ENCODE measurements at places on chromosomes 4 and X. TPM values are rescaled to one million over a fixed set of nuclear protein-coding genes. Genes with fewer than 3 reads are reported as not detected.

DNA sequence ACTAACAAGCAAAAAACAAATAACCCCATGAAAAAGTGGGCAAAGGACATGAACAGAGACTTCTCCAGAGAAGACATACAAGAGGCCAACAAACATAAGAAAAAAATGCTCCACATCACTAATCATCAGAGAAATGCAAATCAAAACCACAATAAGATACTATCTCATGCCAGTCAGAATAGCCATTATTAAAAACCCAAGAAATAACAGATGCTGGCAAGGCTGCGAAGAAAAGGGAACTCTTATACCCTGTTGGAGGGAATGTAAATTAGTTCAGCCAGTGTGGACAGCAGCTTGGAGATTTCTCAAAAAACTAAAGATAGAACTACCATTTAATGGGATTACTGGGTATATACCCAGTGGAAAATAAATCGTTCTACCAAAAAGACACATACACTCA is 79.6 kb downstream of the MAPK10 start:
- no peak for DNase-seq

DNA sequence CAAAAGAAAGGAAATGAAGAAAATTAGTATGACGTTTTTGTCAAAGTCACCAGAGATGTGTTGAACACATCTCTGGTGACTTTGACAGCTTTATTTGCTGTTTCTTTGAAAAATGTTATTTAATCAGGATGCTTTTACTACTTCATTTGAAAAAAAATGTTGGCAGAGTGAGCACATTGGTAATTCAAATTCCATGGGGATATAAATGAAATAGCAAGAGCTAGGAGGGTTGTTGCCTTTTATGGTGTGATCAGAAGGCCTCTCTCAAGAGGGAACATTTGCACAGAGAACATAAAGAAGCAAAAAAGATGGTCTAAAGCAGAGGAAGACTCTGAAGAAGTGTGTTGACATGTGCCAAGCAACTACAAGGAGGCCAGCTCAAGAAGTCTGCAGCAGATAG is 46.6 kb upstream of the CXCL8 start:
- no peak for DNase-seq

Gene LRP2BP
- total RNA-seq = 0.35 TPM

- no peak for DNase-seq
These were observed 35.1 kb downstream of the SMIM31 start for GRCh38 chr4:164789047-164789446.

Gene RADX
- 2.6 TPM for total RNA-seq

Gene ZAR1
- total RNA-seq = not detected

DNA sequence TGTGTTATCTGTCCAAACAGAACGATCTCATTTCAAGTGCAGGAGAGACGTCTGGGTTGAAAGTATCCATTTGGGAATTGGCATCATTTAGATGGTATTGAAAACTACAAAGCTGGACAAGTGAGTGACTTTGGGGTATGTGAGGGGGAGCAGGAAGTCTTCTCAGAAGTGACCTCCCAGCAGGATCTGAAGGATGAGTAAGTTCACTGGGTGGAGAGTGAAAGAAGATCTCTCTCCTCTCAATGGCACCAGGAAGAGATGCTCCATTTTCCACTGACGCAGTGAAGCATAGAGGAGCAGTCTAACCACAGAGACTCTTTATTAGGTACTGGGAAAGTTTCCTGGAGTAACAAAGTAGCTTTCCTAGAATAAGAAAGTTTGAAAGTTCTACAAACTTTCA is 161.0 kb downstream of the CPE start:
- DNase-seq = no peak

Gene PHEX
- 0.19 TPM for total RNA-seq

DNA sequence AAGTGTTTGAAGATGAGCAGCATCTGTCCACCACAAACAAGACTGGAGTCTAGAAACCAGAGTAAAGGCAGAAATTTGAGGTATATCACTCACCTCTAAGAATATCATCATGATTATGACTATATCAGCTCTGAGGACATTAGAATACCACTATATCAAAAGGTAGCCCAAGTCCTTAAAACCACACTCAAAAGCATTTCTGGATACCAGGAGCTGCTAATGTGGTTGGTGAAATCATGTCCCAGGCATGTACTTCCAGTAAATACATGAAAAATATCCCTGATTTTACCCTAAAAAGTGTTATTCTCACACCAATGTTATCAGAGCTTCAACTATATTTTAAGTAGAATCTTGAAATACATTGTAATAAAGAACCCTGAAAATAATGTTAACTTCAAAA is 136.3 kb upstream of the SMAD1 start:
- DNase-seq = no peak

- no peak for DNase-seq
These were observed 1508.9 kb downstream of the STIM2 start for GRCh38 chr4:28369499-28369898.

DNA sequence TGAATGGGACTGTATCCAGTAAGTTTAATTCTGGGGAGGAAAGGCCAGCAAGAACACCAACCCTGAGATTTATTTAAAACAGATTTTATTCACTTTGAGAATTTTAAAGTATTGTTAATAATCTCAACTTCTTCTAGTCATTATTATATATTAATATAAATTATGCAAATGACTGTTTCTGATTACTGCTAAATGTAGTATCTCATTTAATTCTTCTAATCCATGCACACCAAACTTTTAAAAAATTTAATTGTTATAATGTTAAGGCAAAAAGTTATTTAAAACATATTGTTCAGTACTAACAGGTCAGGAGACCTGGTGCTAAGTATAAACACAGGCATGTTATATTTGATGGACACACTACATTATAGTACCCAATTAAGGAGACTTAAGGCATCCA is 8.1 kb downstream of the RLIM start:
- no peak for DNase-seq

Gene TCP11X2
- total RNA-seq = not detected

Gene TMEM164
- total RNA-seq = 95.4 TPM

Gene ATP1B4
- not detected for total RNA-seq

GRCh38 chr4:24116107-24116506 is 226.3 kb upstream of the PPARGC1A start:
- no peak for DNase-seq

Gene MAGEC2
- not detected for total RNA-seq

DNA sequence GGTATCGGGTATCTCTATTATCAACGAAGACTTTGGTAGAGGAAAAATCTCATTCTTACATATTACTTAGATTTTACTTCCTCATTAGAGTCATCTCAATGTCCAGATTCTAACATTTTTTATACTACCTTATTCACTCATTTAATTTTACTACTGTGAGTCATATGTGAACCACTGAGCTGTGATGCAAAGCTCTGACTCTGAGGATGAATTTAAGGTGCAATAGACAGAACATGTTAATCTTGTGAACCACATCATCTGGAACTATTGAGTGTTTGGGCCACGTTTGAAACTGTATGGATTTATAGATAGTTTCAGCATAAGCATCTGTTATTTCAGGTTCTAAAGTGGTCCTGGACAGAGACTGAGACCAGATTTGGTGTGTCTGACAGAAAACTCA is 78.4 kb downstream of the PWWP3B start:
- no peak for DNase-seq

DNA sequence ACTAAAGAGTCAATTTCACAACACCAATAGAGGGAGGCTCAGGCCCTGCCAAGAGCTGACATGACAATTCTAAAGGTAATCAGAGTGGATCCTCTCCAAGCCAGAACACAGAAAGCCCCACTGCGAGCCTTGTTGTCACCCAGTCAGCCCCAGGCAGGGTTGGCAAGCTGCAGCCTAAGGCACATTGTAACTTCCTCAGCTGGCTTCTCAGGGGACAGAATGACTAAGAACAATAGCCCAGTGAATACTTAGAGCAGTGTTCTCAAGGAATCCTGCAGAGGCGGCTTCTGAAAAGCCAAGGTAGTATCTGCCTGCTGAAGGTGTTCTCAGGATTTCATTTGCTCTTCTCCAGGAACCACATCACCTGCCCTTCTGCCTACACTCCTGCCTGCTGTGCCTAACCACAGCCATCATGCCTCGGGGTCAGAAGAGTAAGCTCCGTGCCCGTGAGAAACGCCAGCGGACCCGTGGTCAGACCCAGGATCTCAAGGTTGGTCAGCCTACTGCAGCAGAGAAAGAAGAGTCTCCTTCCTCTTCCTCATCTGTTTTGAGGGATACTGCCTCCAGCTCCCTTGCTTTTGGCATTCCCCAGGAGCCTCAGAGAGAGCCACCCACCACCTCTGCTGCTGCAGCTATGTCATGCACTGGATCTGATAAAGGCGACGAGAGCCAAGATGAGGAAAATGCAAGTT is at the start of gene MAGEB4:
Gene MAGEB4 (plus strand): TSS at position 277 of the 692 bp plus-strand sequence. CDS start 136 bp downstream, at position 413.
- no peak for DNase-seq

DNA sequence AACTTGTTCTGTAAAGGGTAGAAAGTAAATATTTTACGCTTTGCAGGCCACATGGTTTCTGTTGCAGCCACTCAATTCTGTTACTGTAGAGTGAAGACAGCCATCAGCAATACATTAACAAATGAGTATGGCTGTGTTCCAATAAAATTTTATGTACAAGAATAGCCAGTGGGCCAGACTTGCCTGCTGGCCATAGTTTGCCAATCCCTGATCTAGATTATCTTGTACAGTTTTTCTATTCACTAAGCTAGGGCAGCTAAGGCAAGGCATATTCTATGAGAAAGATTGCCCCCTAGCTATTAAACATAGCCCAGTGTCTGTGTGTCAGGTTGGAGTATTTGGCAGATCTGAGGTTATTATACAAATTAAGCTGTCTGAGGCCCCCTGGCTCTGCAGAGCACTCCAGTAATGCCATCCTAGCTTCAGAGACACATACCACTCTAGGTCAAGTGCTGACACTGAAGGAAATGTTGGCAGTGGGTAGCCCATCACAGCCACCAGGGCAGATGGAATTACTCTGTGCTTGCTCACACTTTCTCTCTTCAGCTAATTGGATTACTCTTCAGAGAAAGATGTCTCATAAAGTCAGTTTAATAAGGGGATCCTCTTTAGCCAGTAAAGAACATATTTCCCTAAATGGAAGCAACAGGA is 40.7 kb downstream of the MTTP start:
- DNase-seq = no peak

- no peak for DNase-seq
These were observed 29.8 kb upstream of the RELL1 start for GRCh38 chr4:37715889-37716402.

DNA sequence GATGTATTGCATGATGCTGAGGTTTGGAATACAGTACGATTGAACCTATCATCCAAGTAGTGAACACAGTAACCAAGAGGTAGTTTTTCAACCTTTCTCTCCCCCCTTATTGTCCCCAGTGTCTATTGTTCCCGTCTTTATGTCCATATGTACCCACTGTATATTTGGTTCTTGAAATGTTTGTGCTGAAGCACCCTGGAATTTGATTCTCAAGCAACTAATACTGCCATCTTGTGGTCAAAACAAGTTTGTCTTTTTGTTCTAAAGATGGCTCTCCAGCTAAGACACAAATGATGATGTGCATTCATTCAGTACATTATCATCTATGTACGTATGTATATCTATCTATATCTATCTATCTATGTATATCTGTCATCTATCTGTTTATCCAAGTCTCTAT is 33.5 kb upstream of the DCX start:
- no peak for DNase-seq

Gene PFKFB1
- not detected for total RNA-seq

DNA sequence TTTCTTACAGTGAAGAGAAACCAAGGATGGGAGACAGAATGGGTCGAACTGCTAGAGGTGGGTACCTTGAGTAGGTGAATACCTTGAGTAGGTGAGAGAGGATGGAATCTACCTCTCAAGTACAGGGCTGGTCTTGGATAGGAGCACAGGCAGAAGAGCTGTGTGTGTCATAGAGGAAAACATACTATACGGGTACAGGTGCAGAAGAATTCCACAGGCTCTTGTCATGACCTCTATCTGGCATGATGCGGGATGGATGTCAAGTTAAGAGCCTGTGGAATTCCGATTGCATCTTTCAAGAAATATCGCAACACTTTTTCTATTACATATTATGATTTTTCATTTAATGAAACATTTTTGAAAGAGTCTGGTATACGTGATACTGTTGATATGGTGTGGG is 18.0 kb upstream of the OCIAD1 start:
- DNase-seq = no peak

Gene NALF2
- 0.22 TPM for total RNA-seq

GRCh38 chr4:93894995-93895394 is 66.4 kb downstream of the ATOH1 start:
- DNase-seq = no peak

Gene HPGDS
- 1.8 TPM for total RNA-seq

Gene ZFX
- 32.7 TPM for total RNA-seq

DNA sequence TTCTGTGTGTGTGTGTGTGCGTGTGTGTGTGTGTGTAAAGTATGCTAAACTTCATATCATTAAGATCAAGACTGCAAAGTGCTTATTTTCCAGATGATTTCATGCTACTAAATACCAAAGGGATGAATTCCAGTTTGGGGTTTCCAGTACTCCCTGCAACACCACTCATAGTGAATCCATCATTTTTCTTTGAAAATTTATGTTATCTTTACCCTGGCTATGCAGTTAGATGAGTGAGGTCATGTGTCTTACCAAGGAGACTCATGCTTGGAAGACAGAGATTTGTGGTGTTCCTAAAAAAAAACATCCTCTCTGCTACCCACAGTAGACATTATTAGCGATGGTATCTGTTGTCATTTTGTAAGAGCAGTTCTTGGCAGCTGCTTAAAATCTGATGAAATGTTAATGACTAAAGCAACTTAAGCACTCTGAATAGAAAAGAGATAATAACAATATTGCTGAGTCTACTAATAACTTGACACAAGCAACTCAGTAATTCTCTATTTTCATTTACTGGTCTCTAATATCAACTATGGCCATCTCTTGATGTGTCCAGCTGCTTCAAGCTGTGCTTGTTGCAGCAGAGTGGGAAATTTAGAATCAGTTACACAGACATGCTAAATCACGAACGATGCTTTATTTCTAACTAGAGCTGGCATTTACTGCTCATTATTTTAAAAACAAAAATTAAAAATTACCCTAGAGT is 1953.0 kb upstream of the IGFBP7 start:
- no peak for DNase-seq

Gene MGAT4D
- not detected for total RNA-seq

GRCh38 chr4:148061141-148061481 is 329.2 kb downstream of the ARHGAP10 start:
- no peak for DNase-seq

DNA sequence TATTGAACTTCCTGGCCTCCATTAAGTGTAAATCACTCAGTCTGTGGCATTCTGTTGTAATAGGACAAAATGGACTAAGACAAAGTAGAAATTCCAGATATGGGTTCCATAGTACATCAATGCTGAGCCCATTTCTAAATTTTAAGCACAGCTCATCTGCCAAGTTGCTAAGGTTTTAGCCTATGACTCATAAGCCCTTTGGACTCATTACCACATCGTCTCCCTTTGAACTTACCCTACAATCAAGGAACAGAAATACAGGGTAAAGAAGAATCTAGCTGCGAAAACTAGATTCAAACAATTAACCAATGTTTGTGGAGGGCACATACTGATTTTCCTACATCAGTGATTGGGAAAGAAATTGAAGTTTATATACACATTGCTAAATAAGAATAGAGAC is 31.8 kb downstream of the NAA11 start:
- DNase-seq = no peak
